ENCODE measurements at places on chromosomes 6 and 20.

- no peak for DNase-seq
These were observed 535.4 kb downstream of the HACE1 start for GRCh38 chr6:104324301-104324700.

DNA sequence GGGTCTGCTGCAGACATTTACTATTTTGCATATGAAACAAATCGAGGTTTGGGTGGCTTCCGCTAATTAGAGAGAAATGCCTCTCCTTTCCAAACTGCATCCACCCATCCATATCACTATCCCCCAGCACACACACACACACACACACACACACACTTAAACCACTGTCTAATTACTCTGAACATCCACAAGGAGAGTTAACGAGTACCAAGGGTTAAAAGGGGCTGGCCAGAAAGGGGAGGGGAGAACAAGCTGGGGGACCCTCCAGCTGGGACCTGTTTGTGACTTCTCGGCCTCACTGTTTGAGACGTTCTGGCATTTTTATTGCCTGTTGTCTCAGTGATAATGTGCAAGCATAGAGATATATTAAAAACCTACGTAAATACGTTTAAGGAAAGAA lies 261.2 kb downstream of the FOXC1 start:
- DNase-seq = no peak

- DNase-seq = peak; percentile 7
These were observed 169.5 kb downstream of the OTOR start for GRCh38 chr20:16917636-16918035.

- no peak for DNase-seq
These were observed 530.8 kb downstream of the BCKDHB start for GRCh38 chr6:80637312-80637711.

DNA sequence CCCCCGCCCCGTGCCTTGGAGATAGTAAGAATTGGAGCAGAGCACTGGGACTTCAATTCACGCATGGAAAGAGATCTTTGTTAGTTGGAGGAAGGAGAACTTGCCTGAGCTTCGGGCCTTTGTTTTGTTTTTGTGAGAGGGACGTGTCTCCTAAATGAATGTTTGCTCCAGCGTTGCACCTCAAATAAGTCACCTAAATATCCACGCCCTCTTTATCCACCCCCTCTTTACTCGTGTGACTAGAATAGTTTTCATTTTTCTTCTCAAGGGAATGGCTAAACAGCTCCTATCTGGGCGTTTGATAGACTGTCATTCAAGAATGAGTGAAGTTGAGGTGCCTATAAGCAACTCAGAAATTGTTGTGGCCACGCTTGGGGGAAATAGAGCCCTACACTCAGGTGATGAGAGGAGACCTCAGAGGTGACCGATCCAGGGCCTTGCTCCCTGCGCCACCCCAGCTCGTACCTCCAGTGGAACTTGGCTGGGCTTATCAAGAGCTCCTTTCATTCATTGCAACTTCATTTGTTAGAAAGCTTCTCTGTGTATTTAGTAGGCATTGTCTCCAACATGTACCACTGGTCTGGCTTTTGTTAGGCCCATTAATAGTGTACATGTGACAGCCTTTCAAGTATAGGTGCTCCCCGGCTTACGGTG lies 861 bp downstream of the PCMTD2 start:
- DNase-seq = no peak

DNA sequence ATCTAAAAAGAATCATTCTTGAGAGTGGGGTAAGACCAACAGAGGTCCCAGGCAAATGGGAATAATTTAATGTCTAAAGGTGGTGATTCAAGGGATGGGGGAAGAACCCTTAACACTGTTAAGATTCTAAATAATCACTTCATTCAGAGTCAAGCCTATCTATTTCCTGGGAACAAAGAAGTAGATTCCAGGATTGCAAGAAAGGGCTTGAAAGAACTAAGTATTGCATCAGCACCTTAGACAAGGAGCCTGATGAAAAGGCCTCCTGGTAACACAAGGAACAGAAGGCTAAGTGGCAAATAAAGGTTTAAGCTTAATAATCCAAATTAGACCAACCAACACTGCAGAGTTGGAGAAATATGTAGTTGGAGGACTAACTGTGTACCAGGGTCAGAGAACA lies 620.7 kb upstream of the BTBD3 start:
- DNase-seq = no peak

Data from NCI-H2171 treated with DMSO at 0.1 percent for 48 hours (cell line).